Activated naive CD4-positive, alpha-beta T cell (primary cell): ENCODE measurements at places on chromosomes 7 and 10.

GRCh38 chr7:24843821-24844434 is 86.7 kb upstream of the GSDME start:
- DNase-seq = no peak

GRCh38 chr10:106707657-106708056 is 456.8 kb downstream of the SORCS1 start:
- no peak for DNase-seq

DNA sequence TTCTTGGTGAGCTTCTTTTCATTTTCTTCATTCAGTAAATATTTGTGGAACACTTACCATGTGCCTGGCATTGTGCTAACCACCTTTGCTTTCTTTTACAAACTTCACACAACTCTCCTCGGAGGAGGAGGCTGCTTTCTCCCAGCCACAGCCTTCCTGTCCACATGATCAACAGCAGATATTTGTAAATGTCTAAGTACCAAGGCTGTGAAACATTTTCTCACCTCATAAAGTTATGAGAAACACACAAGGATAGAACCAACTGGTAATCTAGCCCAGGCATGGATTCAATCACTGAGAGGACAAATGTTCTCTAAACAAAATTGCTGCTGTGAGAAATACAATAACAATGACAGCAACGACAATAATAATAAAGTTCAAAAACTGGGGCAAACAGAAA is 3.9 kb downstream of the CTTNBP2 start:
- no peak for DNase-seq

DNA sequence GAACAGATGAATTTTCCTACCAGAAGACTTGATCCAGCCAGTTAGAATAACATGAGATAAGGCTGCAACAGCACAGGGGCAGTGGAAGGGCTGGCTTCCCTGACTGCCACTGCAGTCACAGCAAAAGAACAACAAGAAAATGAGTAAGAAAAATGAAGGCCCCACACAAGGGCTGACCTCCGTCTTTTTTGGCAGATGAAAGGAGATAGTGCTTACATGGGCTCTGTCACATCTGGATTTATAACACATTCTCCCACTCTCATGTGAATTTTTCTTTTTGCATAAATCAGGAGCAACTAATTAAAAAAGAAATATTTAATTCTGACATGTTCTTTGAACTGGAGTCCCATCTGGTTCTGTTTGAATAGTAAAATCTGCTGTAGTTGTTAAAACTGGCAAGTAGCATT is 99.6 kb downstream of the NRP1 start:
- DNase-seq = no peak

DNA sequence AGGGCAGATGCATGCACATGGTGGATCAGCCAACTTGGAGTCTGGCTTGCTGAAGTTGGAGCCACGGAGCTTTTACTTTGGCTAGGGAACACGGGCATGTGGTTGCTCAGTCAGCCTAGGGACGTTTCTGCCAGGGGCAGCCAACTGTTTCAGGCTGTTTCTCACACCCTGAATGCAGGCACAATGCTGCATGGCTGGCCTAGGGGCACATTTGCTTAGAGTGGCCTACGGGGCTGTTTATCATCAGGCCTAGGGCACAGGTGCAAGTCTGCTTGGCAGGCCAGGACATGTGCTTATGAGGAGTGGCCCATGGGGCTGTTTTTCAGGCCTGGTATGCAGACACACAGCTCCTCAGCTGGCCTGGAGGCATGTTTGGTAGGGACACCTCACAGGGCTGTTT is 107.4 kb downstream of the GSAP start:
- no peak for DNase-seq

DNA sequence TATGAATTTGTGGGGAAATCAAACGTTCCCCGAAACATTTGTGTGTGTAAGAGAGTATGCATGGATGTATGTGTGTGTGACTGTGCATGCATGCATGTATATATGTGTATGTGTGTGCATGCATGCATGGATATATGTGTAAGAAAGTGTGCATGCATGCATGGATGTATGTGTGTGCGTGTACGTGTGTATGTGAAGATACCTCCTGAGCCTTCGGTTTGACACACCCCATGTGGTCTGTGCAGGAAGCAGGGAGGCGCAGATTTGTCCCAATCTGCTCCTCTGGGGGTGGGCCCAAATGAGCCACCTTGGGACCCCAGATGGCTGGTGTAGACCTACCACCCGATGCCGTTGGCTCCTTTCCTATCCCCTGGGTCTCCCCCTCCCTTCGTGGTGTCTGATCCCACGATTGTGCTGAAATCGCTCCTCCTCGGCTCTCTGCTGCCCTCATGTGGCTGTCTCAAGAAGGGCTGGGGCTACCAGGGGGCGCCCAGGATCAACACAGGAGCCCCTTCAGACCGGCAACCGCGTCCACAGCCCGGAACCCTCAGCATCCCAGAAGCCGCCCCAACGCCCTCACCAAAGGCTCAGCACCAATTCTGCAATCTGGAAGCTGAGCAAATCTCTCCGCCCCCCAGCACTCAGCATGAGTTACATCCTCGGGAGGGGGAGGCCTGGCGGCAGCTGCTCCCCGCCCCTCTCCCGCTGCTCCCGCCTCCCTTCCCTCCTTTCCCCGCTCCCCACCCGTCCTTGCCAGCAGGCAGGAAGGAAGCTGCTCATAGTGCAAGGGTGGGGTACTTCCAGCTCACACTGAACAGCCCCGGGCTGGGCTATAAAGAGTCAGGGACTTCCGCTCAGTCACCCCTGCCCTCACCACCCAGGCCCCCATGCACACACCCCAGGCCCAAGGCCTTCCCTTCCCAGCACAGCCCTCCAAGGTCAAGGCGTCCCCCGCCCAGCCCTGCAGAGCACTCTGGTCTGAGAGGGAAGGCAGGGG is 2.3 kb upstream of the NOS3 start:
- peak; percentile 44 for DNase-seq

DNA sequence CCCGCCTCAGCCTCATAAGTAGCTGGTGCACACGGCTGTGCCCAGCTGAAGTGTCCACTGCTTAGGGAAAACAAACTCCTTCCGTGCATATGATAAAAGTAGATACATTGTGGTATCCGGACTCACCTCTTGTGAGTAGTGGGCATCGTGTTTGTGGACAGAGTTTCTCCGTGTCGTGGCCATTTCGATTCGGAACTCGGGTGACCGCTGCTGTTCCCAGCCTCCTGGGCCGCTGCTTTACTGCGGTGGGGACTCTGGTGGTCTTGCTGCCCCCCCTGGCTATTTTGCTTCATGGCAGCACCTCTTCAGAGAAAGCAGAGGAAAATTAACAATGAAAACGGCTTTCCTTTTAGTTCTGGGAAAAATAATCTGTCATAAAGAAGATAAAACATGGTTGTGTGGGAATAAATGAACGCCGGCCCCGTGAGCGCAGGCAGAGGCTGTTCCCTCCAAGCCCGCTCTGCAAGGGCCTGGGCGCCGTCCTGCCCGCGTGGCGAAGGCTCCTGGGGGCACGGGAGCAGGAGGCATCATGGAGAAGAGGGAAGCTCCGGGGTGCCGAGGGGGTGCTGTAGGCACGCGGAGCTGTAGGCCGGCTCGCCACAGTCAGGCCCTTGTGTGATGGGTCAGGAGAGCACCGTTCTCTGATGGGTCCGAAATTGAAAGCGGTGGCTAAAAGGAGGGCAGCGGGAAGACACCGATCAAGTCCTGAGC is 107.4 kb downstream of the ACTR3B start:
- no peak for DNase-seq

- DNase-seq = no peak
Measured at GRCh38 chr10:86644794-86645445, 9.4 kb upstream of the OPN4 start.

- no peak for DNase-seq
Measured at GRCh38 chr7:84249656-84250055, 55.1 kb upstream of the SEMA3A start.

DNA sequence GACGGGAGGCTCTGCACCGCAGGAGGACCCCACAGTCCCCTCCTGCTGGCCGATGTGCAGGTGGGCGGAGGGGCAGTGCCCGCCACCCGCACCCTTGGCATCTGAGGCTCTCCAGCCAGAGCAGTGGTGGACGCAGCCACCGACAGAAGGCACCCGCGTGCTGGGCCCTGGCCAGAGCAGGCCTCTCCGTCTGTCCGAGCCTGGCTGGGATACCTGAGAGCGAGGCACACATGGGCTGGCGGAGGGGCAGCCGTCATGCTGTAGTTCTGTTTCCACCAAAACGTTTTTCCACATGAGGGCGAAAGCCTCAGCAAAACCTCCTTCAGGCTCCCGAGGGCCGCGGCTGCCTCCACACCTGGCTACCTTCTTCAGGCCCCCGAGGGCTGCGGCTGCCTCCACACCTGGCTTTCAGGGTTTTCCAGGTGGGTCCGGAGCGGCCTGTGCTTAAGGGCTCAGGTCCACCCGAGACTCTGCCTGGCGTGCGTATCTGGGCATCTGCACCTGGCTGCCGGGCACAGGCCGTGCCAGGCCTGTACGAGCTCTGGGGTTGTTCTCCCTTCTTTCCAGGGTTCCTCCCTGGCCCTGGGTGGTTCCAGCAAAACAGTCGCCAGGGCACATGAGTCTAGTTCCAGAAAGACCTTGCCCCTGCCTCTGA is 115.5 kb downstream of the INPP5A start:
- DNase-seq = no peak

- DNase-seq = no peak
Measured at GRCh38 chr10:98172495-98172894, 38.0 kb downstream of the R3HCC1L start.

GRCh38 chr7:469563-469961 is 50.1 kb downstream of the PDGFA start:
- DNase-seq = no peak

GRCh38 chr10:36251068-36251467 is 609.0 kb upstream of the FZD8 start:
- DNase-seq = no peak

DNA sequence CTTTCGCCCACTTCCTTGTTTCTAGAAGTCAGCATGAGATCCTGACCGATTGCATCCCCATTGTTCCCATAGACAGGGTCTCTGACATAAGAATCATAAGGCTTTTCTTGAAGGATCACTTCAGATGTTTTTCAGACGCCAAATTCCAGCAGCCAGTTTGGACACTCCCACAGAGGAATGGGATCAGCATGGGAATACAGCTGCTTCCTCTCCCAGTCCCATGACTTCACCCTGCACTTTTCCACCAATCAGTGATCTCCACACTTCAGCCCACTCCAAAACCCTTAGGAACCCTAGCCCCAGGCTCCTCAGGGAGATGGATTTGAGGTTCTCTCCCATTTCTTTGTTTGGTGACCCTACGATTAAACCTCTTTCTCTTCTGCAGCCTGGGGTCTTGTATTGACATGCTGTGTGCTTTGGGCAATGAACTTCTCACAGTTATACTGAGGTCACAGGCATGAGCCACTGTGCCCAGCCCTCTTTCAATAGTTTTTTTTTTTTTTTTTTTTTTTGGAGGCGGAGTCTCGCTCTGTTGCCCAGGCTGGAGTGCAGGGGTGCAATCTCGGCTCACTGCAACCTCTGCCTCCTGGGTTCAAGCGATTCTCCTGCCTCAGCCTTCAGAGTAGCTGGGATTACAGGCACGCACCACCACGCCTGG is 52.8 kb upstream of the CHST3 start:
- DNase-seq = no peak

GRCh38 chr10:24556126-24556749 is 167.4 kb downstream of the ARHGAP21 start:
- DNase-seq = no peak

GRCh38 chr7:101163279-101164070 is 1.9 kb downstream of the VGF start:
- no peak for DNase-seq

DNA sequence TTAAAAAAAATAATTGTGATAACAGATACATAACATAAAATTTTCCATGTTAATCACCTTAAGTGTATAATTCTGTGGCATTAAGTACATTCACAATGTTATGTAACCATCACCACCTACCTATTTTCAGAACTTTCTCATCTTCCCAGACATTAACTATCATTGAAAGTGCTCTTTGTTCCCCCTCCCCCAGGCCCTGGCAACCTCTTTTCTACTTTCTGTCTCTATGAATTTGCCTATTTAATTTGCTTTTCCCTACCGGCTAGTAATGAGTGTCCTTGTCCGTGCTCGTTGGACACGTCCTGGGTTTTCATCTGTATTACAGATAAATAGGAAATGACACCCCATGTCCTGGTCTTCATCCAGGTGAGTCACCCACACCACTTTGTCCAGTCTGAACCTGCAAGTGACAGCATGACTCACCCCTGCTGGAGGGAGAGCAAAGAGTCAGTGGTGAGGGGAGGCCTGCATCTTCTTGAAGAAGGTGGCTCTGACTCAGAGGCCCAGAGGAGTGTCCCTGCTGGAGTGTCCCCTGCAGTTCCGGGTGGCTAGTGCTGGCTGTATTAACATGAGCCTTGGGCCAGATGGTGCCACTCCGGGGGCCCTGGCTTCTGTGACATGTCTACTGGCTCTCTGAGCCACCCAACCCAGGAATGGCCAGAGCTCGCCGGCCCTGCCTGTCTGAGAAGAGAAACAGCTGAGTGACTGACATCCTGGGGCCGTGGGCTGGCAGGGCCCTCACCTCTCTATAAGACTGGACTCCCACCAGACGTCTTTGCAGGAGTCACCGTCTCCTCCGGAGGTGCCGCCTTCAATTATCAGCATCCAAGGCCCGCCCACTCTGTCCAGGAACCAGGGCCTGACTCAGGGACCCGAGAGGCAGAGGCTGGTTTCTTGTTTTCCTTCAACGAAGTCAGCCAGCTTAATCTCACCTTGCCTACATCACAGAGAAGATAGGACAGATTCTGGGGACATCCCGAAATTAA is 503.2 kb upstream of the MKI67 start:
- DNase-seq = no peak

DNA sequence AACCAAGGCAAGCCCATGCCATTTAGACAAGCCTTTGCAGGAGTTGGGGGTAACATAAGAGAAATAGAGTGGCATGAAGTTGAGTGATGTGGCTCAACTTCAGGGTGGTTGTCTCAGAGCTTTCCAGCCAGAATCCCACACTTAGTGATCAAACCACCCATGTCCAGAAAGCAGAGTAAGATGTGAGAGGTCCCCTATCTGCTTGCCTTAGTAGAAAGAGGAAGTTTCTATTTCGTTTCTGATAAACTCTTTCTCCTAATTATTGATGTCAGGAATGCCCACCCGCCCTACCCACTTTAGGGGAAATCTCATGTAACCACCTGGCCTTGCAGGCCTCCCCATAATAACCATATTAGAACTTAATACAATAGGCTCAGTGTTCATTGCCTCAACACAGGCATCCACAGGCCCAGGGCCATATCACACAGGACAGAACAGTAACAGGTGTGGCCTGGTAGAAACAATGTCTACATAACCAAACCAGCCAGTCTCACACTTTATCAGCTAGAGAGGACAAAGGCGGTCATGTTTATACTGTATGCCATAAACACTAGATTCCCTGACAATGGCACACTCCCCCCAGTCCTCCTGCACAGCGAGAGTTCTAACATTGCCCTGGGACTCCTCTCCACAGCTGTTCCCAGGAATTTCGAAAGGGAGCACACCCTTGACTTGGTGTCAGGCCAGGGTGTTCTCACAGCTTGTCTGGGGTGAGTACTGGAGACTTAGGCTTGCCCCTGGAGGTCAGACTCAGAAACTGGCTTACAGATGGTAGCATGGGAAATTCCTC is 364.4 kb downstream of the CXCL12 start:
- no peak for DNase-seq

DNA sequence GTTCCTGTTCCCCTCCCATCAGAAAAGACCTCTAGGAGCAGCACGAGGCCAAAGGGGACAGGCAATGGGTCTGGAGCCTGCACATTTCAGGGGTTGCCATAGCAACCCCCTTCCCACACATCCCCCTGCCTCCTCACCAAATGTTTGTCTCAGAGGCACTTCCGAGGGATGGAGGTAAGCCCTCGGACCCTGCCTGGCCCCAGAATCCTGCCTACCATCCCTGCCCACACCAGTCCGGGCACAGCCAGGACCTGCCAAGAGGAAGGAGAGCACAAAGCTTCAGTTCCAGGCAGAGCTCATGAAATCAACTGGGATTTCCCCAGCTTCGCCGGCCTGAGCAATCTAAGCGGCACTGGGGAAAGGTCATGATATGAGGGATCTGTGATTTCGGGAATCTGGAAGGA is 175.0 kb upstream of the PLXNA4 start:
- no peak for DNase-seq
